ENCODE measurements at places on chromosomes 11 and 22. TPM values are rescaled to one million over a fixed set of nuclear protein-coding genes. Genes with fewer than 3 reads are reported as not detected.

DNA sequence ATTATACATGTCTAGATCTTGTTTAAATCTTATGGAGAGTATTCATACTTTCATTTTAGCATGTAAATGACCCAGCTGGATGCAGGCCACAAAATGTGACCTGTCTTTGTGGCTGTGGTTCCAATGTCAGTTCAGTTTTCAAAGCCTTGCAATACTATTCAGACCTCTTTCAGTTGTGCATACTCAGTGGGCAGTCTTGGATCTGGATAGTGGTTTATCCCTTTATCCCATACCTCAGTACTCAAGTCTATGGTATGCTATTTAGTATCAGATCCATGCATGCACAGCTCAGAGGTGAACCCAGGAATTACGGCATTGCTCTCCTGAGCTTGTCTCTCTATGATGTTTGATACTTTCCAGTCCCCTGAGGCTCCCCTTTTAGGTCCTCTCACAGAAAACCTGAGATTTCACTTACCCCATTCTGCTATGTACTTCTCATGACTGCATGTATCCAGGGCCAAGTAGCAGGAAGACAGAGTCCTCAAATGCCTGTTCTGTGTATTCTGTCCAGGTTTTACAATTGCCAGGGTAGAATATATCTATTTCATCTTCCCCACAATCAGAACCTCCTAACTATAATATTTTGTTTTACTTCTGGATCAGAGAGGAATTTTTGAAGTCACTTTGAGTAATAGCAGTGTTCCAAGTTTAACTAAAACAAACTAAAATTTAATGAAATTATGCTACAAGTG is 6.9 kb upstream of the P4HA3 start:
- no peak for DNase-seq

- no peak for DNase-seq
Observed at GRCh38 chr11:111663820-111664219, 61.6 kb downstream of the SIK2 start.

GRCh38 chr22:43293655-43294392 is 49.3 kb downstream of the SCUBE1 start:
- DNase-seq, result no peak

DNA sequence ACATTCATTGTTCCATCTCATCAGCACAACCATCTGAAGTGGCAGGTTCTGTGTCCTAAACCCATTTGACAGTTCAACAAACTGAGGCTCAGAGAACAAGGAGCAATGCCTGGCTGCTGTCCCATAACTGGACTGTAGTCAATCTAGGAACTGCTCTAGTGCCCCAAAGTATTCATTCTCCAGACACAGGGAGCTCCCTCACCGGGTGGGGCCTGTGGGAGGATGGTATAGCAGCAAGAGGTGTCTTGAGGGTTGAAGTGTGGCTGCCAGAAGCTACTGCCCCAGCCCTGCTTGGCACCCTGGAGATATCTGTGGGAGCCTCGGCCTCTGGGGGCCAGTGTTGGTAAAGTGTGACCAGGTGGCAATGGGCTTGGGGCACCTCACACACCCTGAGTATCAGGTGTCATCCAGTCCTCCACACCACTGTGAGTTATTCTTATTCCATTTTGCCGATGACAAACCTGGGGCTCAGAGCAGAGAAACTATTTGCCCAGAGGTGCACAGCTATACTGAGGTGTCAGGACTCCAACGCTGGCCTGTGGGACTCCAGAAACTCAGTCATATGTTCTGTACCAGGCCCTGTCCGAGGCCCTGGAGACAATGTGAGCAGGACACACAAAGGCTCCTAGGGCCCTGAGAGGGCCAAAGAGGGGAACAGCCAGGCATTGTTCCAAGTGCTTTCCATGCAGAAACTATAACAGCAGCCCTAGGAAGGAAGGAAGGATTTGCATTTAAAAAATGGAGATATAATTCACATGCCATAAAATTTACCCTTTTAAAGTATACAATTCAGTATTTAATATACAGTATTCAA is 46.0 kb upstream of the KLHL35 start:
- DNase-seq, result no peak

- no peak for DNase-seq
Observed at GRCh38 chr11:16292167-16292859, 64.0 kb downstream of the SOX6 start.

GRCh38 chr22:42236268-42236667 is 34.2 kb downstream of the TCF20 start:
- no peak for DNase-seq

DNA sequence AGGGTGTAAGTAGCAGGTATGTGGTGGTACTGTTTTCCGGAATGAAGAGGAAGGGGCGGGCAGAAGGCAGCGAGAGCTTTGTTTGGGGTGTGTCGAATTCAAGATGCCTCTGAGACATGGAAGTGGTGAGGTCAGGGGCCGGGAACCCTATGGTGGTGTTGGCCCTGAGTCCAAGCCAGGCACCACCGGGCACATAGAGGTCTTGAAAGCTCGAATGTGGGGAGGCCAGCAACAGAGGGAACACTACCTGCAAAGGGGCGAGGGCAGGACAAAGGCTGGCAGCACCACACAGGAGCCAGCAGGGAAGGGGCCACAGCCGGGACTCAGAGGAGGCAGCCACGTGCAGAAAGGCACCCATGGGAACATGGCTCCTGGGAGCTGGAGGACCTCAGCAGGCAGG is 57.8 kb downstream of the CDKN1C start:
- DNase-seq, result no peak

The OR4P4 gene
- total RNA-seq, result not detected

The RHOD gene
- total RNA-seq, result 247 TPM

The FJX1 gene
- total RNA-seq, result 24.7 TPM

The LINC01488 gene
- not detected for total RNA-seq

Measured in bronchial epithelial cell (primary cell).